ENCODE measurements at places on chromosomes 4 and X. TPM values are rescaled to one million over a fixed set of nuclear protein-coding genes. Genes with fewer than 3 reads are reported as not detected.
A peak's percentile ranks its signal among the peaks of the same experiment; 100 is the strongest.

DNA sequence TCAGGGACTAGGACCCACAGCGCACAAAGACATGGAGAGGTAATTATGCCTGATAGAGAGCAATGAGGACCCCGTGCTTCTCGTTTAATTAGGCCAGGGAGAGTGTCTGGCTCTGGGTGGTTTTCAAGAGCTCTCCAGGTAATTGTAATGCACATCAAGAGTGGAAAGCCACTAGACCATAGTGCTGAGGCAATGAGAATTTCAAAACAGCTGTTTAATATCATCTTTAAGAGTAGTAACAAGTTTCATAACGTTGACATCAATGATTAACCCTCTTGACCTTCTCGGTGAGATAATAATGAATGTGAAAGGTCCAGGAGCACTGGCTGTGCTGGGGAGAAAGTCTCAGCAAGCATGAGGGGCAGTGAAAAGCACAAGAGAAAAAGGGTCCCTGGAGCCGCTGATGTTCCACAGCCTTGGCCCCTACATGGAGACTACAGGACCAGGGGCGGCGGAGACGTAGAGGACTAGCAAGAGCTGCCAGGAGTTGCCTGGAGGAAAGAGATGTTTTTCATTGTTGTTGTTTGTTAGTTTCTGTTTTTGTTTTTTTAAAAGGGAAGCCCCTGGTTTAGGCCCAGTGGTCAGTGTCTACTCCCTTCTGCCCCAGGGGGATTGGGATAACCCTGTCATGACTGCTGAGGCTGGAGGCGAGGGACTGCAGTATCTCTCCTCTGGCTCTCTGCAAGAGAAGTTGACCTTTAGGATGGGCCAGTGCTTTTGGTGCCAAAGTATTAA, 14.8 kb upstream of the CXCR3 start:
- no peak for DNase-seq

DNA sequence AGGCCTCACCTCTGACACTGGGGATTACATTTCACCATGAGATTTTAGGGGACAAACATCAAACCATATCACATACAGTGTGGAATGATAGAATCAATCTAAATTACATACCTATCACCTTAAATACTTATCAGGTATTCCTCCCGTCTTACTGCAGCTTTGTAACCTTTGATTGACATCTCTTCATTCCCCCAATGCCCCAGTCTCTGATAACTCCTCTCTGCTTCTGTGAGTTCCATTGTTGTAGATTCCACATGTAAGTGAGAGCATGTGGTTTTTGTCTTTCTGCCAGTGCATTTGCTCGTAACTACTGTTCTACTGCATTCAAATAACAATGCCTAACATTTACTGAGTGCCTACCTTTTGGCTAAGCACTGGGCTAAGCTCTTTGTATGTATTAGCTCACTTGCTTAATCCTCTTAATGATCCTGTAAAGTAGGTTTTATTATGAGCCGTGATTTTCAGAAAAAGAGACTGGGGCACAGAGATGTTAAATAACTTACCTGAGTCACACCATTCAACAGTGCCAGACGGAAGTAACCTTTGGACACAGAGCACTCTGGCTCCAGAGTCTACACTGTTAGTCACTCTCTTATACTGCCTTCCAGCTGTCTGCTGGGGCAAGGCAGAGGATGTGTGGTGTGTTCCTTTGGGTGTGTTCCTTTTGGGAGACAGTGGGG, 63.7 kb upstream of the ESX1 start:
- DNase-seq, result no peak

GRCh38 chr4:170193496-170193895, 103.7 kb upstream of the AADAT start:
- no peak for DNase-seq

DNA sequence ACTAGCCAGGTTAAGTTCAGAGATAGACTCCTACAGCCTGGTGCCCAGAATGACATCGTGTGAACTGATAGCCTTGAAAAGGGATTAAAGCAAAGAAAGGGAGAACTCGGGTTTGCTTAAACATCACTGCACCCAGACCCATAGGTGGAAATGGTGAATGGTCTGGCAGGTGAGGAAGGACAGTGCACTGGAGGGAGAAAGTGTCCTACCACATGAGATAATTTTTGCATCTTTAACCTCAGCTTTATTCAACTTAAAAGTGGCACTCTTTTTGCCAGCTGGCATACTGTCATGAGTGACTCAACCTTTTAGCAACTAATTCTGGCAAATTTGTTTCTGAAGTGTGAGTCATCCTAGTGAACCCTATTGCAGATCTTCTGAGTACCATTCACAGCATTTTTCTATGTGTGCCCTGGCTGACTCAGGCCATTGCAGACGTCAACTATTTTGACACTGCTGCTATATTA, 53.0 kb upstream of the DAPP1 start:
- DNase-seq, result no peak

DNA sequence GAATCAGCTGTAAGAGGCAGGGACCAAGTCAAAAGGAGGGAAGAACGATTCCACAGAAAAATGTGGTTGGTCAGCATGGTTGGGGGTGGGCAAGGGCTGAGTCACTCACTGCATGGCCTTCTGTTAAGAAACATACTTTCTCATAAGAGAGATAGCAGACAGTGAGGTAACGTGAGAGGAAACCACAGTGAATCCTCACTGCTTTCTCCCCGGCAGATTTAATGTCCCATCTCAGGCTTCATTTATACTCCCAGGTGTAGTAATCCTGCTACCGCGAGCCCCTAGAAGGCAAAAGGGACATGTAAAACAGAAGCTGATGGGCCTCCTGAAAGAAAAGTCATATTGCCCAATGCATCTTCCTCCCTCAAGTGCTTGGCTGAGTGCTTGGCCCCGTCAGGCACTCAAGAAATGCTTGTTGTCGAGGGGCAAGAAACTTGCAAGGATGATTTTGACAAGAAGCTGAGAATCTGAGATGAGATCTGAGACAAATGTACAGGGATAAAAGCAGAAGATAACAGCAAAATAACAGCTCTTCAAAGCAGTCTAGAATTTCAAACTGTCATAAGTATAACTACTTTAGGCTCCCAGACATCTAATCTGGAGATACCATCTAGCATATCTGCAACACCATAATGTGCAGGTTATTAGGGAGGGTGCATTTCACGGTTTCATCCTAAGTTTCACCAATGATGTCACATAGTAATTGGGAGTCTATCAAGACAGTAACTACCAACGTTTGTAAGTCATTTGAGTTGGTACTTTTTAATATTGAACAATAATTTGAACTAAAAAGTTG, 40.2 kb downstream of the SH3KBP1 start:
- DNase-seq, result peak; percentile 58

- peak; percentile 70 for DNase-seq
These were observed 14.2 kb upstream of the ADD1 start for GRCh38 chr4:2829321-2829932.

DNA sequence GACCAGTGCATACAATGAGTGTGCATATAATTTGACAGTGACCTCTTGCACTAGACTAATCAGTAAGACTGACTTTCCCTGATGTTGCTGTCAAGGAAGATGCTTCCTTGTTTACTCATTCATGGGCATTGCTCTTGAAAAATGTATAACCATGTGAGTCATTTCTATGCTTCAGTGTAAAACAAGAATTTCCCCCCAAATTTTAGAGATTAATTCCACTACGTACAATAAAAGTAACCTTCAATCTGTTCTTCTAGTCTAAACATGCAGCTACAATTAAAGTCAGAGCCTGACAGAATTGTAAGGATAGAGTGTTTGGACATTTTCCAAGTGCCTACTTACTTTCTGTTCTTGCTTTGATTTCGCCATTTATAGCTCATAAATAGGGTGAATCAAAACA, 935.7 kb downstream of the RAPGEF2 start:
- DNase-seq, result no peak

DNA sequence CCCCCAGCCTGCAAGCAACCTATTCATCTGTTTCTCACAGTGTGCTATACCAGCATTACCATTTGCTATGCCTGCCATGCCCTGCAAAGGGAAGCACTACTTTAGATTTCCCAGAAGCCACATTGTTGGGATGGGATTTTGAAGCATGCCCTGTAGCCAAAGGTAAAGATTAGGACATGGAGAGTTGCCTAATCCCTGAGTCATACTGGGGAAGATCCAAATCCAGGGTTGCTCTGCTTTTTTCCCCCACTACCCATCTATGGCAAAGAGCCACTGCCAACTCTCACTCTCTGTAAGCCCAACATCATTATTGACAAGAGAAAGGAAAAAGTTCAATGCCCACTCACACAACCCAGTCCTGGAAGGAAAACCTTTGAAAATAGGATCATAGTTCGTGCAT, 36.7 kb upstream of the TMEM164 start:
- no peak for DNase-seq

DNA sequence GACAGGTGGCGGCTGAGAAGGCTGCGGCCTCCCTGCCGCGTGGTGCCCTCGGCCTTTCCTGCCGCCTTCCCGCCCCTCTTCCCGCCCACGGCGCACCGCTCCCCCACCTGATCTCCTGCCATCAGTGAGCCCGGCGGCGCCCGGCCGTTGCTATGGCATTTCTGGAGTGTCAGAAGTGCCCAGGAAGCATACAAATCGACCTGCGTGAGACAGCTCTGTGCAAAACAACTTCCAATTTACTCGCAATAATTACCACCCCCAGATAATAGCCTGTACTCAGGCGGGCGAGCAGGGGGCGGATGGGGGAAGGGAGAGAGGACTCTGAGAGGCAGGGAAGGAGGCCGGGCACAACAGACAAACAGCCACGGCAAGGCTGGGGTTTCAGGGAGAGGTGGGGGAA, 16.6 kb upstream of the ERCC6L start:
- DNase-seq, result peak; percentile 64

The DGKK gene
- not detected for total RNA-seq

DNA sequence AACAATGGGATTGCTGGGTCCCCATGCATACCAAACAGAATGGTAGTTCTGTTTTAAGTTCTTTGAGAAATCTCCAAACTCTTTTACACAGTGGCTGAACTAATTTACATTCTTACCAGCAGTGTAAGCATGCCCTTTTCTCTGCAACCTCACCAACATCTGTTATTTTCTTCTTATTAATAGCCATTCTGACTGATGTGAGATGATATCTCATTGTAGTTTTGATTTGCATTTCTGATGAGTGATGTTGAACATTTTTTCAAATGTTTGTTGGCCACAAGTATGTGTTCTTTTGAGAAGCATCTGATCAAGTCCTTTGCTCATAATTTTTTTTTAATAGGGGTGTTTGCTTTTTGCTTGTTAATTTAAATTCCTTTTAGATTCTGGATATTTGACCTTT, 41.2 kb upstream of the ZMAT1 start:
- DNase-seq, result no peak

- no peak for DNase-seq
These were observed 220.9 kb downstream of the SLC7A11 start for GRCh38 chr4:138021139-138021830.

- DNase-seq, result no peak
These were observed 76.6 kb upstream of the INPP4B start for GRCh38 chr4:142922720-142923119.

The MAGEA12 gene
- total RNA-seq, result 0.20 TPM

DNA sequence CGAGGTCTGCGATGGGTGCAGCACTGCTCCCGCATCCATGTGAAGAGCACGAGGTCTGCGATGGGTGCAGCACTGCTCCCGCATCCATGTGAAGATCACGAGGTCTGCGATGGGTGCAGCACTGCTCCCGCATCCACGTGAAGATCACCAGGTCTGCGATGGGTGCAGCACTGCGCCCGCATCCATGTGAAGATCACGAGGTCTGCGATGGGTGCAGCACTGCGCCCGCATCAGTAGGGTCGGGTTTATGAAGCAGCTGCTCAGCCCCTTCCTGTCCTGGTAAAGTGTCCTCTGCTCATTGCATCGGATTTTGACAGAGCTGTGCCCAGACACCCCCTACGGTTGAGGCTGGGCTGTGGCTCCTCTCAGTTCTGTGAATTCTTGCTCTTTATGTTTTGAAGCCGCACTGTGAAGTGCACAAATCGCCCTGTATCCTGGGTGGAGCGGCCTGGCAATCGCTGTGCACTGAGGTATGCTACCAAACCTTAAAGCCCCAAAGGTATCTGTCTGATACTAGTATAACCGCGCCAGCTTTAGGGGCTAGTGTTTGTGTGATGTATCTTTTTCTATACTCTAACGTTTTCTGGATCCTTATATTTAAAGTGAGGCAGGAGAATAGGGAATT, 98.7 kb downstream of the CPZ start:
- no peak for DNase-seq

- peak; percentile 18 for DNase-seq
These were observed 4.8 kb downstream of the MSANTD1 start for GRCh38 chr4:3253808-3254207.

- no peak for DNase-seq
These were observed 105.9 kb downstream of the SHROOM4 start for GRCh38 chrX:50707955-50708699.

- no peak for DNase-seq
These were observed 15.3 kb downstream of the ABCD1 start for GRCh38 chrX:153739754-153740486.

- DNase-seq, result no peak
These were observed 54.1 kb downstream of the SHROOM3 start for GRCh38 chr4:76488888-76489685.

GRCh38 chrX:12548746-12549145, 242.5 kb upstream of the PRPS2 start:
- no peak for DNase-seq

DNA sequence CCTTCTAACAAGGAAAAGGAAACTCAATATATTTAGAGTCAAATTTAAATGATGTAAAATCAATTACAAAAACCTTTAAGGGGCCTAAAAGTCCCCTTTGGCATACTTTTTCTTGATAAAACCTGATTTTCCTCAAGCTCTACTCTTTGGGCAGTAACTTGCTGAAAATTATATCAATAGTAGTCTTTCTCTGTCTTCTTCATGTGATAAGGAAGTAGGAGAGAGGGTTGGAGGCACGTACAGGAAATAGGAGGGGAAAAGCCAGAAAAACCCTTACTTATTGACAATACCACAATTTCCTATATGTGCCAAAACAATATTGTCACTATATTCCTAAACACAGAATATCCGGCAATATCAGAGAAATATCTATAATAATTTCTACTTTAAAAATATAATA, 9.6 kb downstream of the RHOH start:
- no peak for DNase-seq

DNA sequence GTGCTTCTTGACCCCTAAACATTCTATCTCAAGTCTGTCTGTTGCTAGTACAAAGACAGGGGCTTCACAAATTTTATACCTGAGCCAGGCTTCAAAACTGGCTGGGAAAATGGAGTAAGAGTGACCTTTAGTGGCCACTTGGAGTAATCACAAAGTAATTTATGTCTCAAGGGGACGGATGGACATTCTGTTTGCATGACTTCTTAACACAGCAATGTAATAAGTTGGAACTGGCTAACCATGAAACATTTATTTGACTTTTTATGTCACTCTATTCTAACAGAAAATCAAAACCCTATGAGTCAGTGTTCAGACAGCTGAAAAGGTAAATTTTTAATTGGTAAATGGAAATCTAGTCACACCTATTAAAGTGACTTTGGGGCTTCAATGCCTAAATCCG, 600.6 kb downstream of the ANKRD50 start:
- DNase-seq, result no peak

The SPANXN3 gene
- not detected for total RNA-seq

The SEPTIN11 gene
- total RNA-seq, result 89.8 TPM

DNA sequence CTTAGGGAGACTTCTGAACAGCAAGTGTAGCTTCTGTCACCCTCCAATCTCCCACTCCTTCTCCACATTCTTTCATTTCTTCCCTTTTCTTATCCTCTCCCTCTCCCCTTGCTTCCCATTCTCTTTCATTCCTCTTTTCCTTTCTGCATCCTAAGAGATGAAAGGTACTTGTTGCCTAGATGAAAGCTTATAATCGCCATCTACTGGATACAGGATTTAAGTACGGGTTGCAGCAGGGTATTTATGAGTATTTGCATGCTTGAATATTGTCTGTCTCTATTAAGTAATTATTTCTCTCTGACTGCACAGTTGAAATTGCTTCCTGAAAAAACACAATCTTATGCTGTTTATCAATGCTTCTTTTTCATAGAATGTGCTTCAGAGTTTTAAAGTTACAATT, 174.0 kb upstream of the TENT5D start:
- no peak for DNase-seq
